ENCODE measurements at places on chromosomes 4 and X. TPM values are rescaled to one million over a fixed set of nuclear protein-coding genes. Genes with fewer than 3 reads are reported as not detected.

DNA sequence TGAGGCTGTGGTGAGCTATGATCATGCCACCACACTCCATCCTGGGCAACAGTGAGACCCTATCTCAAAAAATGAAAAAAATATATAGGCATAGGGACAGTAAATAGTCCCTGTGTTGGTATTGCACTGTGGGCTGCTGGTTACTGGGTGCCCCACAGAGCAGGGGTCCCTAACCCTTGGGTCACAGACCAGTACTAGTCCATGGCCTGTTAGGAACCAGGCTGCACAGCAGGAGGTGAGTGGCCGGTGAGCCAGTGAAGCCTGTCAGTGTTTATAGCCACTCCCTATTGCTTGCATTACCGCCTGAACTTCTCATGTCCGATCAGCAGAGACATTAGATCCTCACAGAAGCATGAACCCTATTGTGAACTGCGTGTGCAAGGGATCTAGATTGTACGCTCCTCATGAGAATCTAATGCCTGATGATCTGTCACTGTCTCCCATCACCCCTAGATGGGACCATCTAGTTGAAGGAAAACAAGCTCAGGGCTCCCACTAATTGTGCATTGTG, 106.5 kb downstream of the TNIP2 start:
- peaks cover 51% of the 10 kb centered on the region for H3K36me3 ChIP-seq
- no peak overlapping the region for H3K27ac ChIP-seq
- H3K4me3 ChIP-seq, result no peak overlapping the region
- H3K4me1 ChIP-seq, result no peaks in the 10 kb centered on the region

GRCh38 chr4:184200296-184200695, 17.4 kb downstream of the ENPP6 start:
- H3K4me1 ChIP-seq, result no peaks in the 10 kb centered on the region
- no peaks in the 10 kb centered on the region for H3K36me3 ChIP-seq
- no peak overlapping the region for H3K4me3 ChIP-seq

GRCh38 chr4:86493460-86493859, 100.7 kb upstream of the PTPN13 start:
- H3K4me1 ChIP-seq, result peaks cover 3% of the 10 kb centered on the region
- no peak overlapping the region for H3K4me3 ChIP-seq
- no peak overlapping the region for H3K27ac ChIP-seq
- no peaks in the 10 kb centered on the region for H3K36me3 ChIP-seq
- peak; percentile 36 for DNase-seq
- no peaks in the 10 kb centered on the region for H3K27me3 ChIP-seq

GRCh38 chr4:136935305-136935704, 597.0 kb downstream of the PCDH18 start:
- no peak for DNase-seq
- H3K36me3 ChIP-seq, result no peaks in the 10 kb centered on the region
- H3K27me3 ChIP-seq, result no peaks in the 10 kb centered on the region

DNA sequence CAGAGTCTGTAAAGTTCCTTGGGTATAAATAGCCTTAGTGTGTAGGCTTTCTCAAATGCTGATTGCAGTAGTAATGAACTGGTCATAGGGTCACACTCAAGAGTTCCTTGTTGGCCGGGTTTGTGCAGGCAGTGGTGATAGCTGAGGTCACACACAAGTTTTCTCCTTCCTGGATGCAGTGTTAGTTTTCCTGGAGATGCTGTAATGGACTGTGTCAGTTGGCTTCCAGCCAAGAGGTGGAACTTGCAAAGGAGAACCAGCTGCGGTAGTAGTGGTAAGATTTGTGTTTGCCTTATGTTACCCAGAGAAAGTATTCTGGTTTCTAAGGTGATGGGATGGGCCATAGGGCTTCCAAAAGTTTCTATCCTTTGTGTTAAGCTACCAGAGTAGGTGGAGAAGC, 409.8 kb upstream of the FRG1 start:
- no peak overlapping the region for H3K27ac ChIP-seq
- H3K36me3 ChIP-seq, result no peaks in the 10 kb centered on the region
- no peak overlapping the region for H3K4me3 ChIP-seq
- DNase-seq, result no peak
- no peaks in the 10 kb centered on the region for H3K4me1 ChIP-seq
- no peaks in the 10 kb centered on the region for H3K27me3 ChIP-seq

DNA sequence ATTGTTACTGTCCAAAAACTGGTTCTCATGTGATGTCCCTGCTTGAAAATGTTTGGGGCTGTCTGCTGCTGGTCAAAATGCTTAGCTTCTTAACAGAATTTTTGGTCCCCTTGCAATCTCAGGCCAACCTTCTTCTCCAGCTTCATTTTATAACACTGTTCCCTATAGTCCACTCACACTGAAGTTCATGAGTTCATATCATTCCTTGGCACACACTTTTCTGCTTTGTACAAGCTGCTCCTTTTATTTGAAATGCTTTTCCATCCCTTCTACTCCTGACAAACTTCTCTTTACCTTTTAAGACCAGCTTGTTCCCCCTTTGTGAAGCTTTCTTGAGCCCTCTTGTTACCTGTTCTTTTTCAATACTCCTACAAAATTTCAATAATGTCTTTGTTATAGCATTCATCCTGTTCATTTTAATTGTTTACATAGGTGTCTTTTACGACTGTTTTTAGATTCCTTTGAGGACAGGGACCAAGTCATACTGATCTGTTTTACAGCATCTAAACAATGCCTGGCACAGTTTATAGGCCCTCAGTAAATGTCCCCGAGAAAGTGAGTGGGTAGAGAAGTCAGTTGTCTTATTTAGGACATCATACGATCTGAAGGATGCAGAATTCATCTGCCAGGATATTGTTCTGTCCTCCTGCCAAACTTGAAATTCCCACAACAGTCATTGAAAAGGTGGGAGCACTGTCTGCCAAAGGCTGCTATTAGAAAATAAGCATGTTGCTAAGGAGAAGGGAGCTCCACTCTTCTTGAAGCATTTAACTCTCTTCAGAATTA, 134.4 kb upstream of the BMPR1B start:
- H3K4me1 ChIP-seq, result no peaks in the 10 kb centered on the region
- H3K27me3 ChIP-seq, result no peaks in the 10 kb centered on the region
- DNase-seq, result no peak
- H3K4me3 ChIP-seq, result no peak overlapping the region
- peaks cover 4% of the 10 kb centered on the region for H3K36me3 ChIP-seq
- H3K27ac ChIP-seq, result no peak overlapping the region

DNA sequence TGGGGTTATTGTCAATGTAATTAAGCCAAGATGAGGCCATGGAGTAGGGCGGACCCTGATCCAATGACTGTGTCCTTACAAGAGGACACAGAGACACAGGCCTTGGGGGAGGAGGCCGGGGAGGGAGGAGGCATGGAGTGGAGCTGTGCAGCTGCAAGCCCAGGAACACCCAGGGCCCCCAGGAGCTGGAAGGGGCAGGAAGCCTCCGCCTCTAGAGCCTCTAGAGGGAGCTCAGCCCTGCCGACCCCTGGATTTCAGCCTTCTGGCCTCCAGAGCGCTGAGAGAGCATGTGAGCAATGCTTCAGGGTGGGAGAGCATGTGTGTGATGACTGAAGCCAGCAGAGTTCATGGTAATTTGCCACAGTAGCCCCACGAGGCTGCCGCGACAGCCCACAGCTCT, 234.6 kb downstream of the AFAP1 start:
- no peaks in the 10 kb centered on the region for H3K36me3 ChIP-seq
- H3K27ac ChIP-seq, result no peak overlapping the region
- DNase-seq, result no peak
- H3K27me3 ChIP-seq, result peaks cover 29% of the 10 kb centered on the region
- no peak overlapping the region for H3K4me3 ChIP-seq

PFKFB1 gene
- under 0.01 TPM for total RNA-seq

PHOX2B gene
- not detected for total RNA-seq

GRCh38 chrX:119194621-119195020, 41.5 kb upstream of the PGRMC1 start:
- H3K4me1 ChIP-seq, result no peaks in the 10 kb centered on the region
- H3K27me3 ChIP-seq, result peaks cover 4% of the 10 kb centered on the region
- no peak overlapping the region for H3K4me3 ChIP-seq
- no peak for DNase-seq
- no peaks in the 10 kb centered on the region for H3K36me3 ChIP-seq

GRCh38 chrX:31516527-31516926, 444.7 kb upstream of the FTHL17 start:
- H3K4me3 ChIP-seq, result no peak overlapping the region
- H3K27ac ChIP-seq, result no peak overlapping the region
- H3K36me3 ChIP-seq, result no peaks in the 10 kb centered on the region
- H3K4me1 ChIP-seq, result no peaks in the 10 kb centered on the region
- no peaks in the 10 kb centered on the region for H3K27me3 ChIP-seq

- H3K27ac ChIP-seq, result no peak overlapping the region
- H3K4me1 ChIP-seq, result no peaks in the 10 kb centered on the region
- no peaks in the 10 kb centered on the region for H3K36me3 ChIP-seq
- no peak for DNase-seq
- H3K27me3 ChIP-seq, result no peaks in the 10 kb centered on the region
Observed at GRCh38 chr4:72118017-72118416, 86.2 kb downstream of the NPFFR2 start.

DNA sequence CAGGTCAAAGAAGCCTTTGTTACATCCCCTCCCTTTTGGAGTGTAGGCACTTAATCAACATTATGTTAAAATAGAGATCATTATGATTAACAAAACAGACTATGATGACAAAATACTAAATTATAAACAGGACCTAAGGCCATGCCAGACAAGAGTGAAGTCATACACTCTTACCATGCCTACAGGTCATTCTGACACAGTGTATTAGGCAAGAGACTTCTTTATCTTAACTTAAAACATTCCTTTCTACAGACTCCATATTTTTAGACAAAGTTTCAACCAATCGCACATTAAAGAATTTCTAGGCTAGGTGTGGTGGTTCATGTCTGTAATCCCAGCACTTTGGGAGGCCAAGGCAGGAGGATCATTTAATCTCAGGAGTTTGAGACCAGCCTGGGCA, 128.6 kb upstream of the SLC34A2 start:
- no peak for DNase-seq
- H3K36me3 ChIP-seq, result no peaks in the 10 kb centered on the region
- no peak overlapping the region for H3K4me3 ChIP-seq
- H3K4me1 ChIP-seq, result no peaks in the 10 kb centered on the region
- no peak overlapping the region for H3K27ac ChIP-seq

GRCh38 chr4:143336781-143337599, at the start of gene GAB1:
Gene GAB1, plus strand, starts transcription at chr4:143336876. Its CDS starts 313 bp downstream, at chr4:143337189.
- H3K4me3 ChIP-seq, result peak within 1 kb of the TSS; percentile 94
- H3K4me1 ChIP-seq, result peaks cover 2% of the 10 kb centered on the region
- H3K36me3 ChIP-seq, result no peaks in the 10 kb centered on the region

GRCh38 chr4:59200992-59201391, 1999.1 kb upstream of the ADGRL3 start:
- H3K36me3 ChIP-seq, result no peaks in the 10 kb centered on the region
- no peaks in the 10 kb centered on the region for H3K27me3 ChIP-seq
- no peak for DNase-seq
- H3K4me1 ChIP-seq, result no peaks in the 10 kb centered on the region
- no peak overlapping the region for H3K4me3 ChIP-seq
